ENCODE measurements at places on chromosomes 13 and 19.
A peak's percentile ranks its signal among the peaks of the same experiment; 100 is the strongest.

- peak; percentile 52 for DNase-seq
Observed at GRCh38 chr19:48896191-48896720, 2.3 kb downstream of the TULP2 start.

DNA sequence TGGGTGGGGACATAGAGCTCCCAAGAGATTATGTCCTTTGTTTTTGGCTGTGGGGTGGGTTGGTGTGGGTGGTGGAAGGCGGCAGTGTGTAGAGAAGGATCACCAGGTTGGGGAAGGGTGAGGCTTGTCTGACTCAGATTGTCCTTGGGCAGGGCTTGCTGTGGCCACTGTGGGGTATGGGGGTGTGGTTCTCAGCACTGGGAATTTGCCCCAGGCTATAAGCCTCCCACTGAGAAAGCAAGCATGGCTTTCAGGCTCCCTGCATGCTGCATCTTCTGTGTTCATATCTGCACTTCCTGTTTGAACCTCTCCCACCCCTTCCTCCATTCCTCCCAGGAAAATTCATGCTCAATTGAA is 34.9 kb downstream of the DNAJC15 start:
- DNase-seq: no peak

GRCh38 chr13:109654341-109655205 is 131.8 kb downstream of the IRS2 start:
- no peak for DNase-seq

DNA sequence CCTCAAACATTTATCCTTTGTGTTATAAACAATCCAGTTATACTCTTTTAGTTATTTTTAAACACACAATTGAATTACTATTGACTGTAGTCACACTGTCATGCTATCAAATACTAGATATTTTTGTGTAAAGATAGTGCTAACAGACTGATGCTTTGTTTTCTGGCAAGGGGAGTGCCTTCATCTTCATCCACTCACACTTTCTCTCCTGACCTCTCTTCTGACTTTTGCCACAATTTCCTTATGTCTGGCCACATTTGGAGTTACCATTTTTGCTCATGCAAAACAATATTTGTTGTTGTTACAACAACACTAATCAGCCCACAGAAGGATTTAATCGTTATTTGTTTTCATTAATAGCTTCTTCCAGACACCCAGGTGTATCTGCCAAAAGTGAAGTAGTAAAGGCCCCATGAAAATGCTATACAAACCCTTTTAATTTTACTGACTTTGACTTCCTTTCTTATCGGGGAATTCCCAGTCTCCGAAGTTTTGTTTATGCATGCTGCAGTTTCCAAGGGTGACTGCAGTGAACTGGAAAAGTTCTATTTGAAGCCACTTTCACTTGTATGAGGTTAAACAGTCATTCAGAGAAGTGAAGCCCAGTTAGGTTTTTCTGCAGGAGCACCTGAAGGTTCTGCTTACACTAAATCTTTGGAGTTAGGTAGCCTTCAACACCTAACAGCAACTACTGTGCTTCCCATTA is 66.1 kb upstream of the FRY start:
- no peak for DNase-seq

DNA sequence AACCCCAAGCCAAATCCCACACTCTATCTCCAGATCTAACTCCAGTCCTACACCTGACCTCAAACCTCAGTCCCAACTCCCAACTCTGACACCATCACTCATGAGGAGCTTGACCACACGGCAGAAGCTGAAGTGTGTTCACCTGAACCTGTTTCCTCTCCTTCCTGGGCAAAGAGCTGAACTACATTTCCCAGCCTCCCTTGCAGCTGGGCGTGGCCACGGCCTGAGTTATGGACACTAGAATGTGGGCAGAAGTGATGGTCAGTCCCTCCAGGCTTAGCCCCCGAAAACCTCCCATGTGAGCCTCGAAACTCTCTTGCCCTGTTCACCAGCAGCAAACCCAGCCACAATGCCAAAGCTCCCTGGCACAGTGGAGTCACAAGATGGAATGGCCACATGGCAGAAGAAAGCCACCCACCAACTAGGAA is 19.5 kb upstream of the MEIS3 start:
- no peak for DNase-seq

DNA sequence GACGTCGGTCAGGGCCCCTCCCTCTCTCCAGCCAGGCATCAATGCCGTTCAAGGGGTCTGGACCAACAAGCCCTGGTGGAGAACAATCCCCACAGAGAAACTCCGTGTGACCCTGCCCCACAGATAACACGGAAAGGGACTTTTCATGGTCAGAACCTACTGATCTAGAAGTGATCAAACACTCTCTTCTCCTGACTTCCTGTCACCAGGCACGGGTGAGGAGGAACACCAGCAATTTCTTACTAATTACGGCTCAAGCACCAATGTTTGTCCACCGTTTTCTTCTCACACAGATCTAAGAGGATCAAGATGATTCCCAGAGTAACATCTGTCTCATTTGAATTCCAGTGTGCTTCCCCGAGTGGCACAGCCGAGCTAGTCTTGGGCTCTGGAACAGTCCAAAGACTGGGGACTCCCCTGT is 11.8 kb downstream of the RASA3 start:
- DNase-seq: no peak

DNA sequence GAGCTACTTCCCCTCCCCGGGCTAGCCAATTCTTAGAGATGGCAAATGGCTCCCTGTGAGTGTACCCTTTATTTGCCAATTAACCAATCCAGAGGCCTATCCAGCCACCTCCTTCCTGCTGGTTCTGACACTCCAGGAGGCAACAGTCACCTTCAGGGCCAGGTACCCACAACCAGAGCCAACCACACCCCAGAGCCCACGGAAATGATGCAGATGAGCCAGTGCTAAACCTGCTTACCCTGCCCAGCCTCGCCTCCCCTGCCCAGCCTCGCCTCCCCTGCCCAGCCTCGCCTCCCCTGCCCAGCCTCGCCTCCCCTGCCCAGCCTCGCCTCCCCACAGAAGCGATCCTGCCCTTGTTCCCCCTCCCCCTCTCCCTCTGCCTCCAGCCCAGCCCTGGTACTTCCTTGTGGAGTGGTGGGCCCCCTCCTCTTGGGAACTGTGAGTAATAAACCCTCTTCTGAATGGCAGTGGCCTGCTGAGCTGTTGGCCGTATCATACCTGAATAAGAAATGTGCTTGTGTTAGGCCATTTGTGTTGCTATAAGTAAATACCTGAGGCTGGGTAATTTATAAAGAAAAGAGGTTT is 173.8 kb upstream of the RNF113B start:
- DNase-seq: no peak

DNA sequence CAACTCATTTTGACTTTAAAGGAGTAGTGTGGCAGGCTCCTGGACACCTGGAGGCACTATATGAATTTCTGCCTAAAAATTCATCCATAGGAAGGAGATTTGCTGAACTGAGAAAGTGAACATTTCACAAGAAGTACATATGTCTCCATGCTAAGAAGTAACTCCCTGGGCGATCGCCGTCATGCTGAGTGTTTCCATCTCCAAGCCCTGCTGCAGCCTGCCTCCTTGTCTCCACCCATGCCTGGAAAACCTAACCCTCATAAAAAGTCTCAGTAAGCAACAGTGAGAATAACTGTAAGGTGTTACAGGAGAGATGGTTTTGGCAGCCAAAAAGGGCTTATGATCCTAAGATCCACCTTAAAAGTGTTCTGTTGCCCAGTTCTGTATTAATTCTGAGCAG is 251.3 kb downstream of the SHISA2 start:
- no peak for DNase-seq

- DNase-seq: no peak
Observed at GRCh38 chr13:24834902-24835510, 71.0 kb downstream of the RNF17 start.

- DNase-seq: no peak
Observed at GRCh38 chr19:18493440-18494266, 28.2 kb downstream of the ELL start.

DNA sequence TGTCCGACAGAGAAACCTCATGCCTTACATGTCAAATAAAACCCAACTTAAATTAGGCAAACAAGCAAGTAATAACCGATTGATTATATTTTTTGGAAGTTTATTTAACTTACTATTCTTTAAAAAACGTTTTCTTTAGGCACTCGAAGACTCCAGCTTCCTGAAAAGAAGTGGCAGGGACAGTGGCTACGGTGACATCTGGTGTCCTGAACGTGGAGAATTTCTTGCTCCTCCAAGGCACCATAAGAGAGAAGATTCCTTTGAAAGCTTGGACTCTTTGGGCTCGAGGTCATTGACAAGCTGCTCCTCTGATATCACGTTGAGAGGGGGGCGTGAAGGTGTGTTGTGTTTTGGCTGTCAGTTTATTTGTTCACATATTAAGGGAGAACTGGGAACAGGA is 164.4 kb downstream of the LMO7 start:
- no peak for DNase-seq

DNA sequence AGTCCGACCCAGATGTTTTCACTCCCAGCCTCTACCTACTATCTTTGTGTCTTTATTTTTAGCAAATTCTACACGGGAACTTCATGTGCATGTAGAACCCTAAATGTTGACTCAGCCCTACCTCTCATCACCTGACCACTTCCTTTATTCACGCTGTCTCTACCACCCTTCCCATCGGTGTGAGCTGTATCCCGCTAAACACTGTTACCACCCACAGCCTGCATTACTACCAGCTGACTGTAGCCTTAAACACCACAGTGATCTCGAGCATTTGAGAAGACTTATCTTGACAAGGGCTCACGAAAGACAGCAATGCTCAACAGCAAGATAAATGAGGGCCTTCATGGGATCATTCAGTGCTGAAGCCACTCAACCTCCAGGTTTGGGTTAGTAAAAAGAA is 15.1 kb downstream of the NCR1 start:
- no peak for DNase-seq

DNA sequence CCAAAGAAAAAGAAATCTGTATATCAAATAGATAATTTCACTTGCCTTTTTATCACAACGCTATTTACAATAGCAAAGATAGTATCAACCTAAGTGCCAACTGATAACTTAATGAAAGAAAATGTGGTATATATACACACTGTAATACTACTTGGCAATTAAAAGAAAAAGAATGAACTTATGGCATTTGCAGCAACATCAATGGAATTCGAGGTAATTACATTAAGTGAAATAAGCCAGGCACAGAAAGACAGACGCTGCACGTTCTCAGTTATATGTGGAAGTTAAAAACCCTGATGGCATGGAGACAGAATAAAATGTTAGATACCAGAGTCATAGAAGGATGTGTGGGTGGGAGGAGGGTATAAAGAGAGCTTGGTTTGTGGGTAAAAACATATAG is 1260.5 kb upstream of the PCDH9 start:
- no peak for DNase-seq

DNA sequence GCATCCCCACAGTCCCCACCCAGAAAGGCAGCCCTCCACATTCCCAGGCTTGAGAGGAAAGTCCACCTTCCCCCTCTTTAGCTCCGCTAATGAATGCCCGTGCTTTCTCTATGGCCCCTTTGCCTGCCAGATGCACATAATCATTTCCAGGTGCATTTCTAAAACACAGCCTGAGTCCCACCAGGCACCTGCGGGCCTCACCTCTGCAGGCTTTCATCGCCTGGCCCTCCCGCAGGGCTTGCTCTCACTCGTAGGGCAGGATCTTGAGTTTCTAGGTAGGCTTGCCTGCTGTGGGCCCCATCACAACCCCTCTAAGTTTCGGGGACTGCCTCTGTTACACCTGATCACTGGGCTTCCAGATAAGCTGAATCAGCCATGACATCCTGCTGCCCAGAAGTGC is 173.6 kb downstream of the ZNF536 start:
- no peak for DNase-seq

GRCh38 chr13:45331692-45332035 is 9.3 kb downstream of the TPT1 start:
- no peak for DNase-seq

DNA sequence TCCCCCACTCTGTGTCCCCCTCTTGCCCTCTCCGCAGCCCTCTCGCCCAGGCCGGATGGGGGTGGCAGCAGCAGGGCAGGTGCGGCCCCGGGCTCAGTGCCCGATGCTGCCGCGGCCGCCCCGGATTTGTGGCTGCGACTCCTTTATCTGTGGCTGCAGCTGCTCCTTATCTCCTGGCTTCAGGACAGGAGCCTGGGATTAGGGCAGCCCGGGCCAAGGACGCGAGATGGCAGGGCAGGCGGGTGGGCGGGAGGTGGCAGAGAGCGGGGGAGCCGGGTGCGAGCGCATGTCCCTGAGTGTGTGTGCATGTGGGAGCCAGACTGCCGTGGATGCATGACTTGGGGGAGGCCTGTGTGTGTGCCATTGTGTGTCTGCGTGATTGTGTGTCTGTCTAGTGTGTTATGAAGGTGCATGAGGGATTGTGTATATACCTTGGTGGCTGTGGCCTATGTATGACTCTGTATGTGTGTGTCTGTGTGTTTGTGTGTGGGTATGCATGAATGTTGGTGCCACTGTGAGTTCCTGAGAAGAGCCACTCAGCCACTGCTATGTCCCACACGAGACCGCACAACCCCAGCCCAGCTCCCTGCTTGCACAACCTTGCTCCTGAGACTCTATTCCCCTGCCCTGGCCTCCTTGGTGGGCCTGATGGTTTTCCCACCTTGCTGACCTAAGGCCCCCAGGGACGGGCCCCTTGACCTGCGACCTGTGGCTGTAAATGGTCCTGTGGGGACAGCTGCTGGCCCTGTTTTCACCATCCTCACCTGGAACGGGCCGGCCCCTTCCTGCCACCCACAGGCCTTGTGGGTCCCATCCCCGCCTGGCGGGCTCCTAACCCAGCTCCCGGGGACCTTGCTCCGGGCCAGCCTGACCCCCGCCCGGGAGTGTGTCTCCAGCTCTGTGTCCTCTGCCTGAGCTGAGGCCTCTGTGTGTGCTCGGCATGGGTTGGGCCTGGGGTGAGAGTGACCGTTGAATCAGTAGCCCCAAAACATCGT is 5.3 kb upstream of the NRTN start:
- DNase-seq: no peak

DNA sequence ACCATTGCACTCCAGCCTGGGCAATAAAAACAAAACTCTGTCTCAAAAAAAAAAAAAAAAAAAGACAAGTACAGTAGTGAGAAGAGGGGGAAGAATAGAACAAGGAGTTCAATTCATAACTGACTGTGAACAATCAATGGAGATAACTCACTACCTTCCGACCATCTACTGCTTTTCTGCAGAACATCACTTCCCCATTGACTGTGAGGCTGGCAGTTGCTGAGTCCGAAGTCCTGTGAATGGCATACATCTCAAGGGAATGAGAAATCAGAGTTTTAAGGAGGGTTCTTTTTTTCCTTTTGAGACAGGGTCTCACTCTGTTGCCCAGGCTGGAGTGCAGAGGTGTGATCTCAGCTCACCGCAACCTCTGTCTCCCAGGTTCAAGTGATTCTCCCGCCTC is 11.2 kb downstream of the ZNF565 start:
- DNase-seq: no peak

GRCh38 chr19:16327911-16328823 is 3.5 kb downstream of the KLF2 start:
- DNase-seq: no peak

GRCh38 chr13:74145249-74145975 is 11.2 kb upstream of the KLF12 start:
- DNase-seq: no peak

DNA sequence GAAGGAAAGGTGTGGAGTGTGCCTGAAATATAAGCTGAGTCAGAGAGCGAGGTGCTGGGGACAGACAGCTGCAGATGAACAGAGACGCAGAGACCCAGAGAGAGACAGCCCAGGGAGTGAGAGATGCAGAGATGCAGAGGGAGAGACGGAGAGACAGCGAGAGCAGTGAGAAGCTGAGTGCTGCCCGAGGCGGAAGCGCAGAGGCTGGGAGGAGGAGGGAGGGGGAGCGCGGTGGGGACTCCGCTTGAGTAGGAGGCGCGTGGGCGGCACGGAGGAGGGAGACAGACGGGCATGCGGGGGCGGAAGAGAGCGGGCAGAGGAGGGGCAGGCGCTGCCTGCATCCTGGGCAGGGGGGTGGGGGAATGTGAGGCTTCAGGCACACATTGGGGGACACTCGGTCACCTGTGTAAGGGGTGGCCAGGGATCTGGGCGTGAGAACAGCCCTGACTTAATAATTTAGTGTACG is 25.7 kb downstream of the SLC8A2 start:
- DNase-seq: no peak

All from activated T-cell treated with anti-CD3 and anti-CD28 coated beads for 48 hours (primary cell).